GM18507 (cell line): ENCODE measurements at places on chromosomes 6 and 20.

- DNase-seq: no peak
Observed at GRCh38 chr6:53795340-53795701, 516 bp downstream of the LRRC1 start.

DNA sequence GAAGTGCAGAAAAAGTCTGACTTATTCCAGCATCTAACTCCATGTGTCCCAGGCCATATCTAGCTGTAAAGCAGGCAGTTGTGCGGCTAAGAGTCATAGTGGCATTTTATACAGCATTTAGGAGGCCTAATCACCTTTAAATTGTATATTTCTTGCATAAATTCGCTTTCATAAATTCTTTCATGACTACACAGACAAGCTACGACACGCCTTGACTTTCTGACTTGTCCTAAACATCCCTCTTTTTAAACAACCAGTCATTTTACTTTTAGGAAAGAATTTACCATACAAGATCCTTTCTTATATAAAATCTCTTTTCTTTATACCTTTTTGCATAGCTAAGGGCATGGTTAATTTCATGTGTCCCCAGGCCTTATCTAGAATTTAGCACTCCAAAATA lies 81.7 kb upstream of the THBS2 start:
- no peak for DNase-seq

- no peak for DNase-seq
Observed at GRCh38 chr6:113185299-113185698, 671.8 kb upstream of the MARCKS start.

- peak; percentile 29 for DNase-seq
Observed at GRCh38 chr6:43308101-43308989, at the start of gene CRIP3. TSS of gene CRIP3 (minus strand) at chr6:43308826. CDS start at chr6:43308792, 34 bp downstream.

- DNase-seq: no peak
Observed at GRCh38 chr6:15516923-15517560, 145.8 kb downstream of the DTNBP1 start.

DNA sequence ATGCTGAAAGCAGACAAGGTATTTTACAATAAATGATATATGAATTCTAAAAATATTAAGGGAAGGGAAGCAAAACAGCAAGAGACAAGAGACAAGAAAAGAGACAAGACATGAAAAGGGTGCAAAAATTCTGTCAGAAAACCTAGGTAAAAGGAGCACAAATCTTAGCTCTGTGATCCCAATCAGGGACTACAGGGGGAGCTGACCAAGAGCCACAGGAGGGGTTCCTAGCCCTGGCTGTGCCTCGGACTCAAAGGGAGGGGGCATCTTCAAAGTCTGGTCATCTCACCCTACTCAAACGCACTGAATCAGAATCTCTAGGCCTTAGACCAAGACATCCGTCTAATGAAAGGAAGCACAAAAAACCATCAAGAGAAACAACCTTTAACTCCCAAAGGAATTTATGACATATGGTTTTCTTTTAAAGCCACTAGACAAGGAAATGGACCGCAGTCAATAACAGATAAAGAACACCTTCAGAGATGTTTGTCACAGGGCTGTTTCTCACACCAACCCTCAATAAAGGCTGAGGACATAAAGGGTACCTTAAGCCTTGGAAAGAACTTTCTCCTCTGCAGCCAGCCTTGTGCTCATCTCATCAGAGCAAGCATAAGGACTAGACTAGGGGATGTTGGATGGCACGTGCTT lies 130.4 kb upstream of the CDYL start:
- no peak for DNase-seq

GRCh38 chr6:25295651-25296050 lies 16.5 kb downstream of the CARMIL1 start:
- no peak for DNase-seq

- DNase-seq: no peak
Observed at GRCh38 chr6:167711211-167711610, 115.5 kb upstream of the AFDN start.

GRCh38 chr6:55494411-55494810 lies 84.6 kb downstream of the HMGCLL1 start:
- DNase-seq: no peak

GRCh38 chr20:34373445-34373844 lies 10.4 kb downstream of the ITCH start:
- DNase-seq: no peak

DNA sequence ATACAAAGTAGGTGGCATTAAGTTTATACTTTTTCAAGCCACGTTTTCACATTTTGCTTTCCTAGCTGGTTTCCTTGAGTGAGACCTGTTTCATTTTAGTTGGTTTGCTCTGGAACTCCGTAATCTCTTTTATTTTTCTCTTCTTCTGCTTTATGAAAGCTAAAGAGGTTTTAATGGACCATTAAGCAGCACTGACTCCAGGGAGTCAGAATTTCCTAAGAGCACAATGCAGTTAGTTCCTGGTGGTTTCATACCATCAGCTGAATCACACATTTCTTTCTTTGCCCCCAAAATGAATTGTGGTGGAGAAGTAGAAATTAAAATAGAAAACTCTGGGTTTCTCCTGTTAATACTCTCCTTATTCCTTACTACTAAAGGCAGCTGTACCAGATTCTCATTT lies 3.4 kb downstream of the OPN5 start:
- DNase-seq: no peak

DNA sequence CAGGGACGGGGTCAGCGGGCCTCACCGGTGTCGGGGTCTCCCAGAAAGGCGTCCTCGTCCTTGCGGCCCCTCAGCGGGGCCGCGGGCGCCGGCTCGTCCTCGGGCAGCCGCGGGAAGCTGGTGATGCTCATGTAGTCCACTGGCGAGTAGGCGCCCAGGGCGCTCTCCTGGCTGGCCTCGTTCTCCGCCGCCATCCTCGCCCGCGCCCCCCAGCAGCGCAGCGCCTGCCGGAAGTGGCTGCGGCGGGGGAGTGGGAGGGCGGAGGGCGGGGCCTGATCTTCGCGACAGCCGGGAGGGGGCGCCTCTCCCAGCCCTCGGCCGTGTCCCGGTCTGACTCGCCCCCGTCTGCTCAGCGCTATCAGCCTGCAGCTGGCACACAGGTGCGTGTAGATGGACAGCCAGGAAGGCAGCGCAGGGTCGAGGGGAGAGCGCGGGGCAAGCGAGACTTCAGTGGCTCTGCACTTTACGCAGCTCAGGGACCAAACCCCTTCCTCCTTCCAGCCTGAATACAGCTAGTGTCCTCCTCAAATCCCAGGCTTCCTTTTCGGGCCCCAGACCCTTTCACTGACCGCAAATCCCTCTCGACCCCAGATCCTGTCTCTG lies at the start of gene GGT7:
GGT7 (minus strand) TSS at position 235 of the 603 bp plus-strand sequence; CDS start at position 194, 41 bp downstream.
- DNase-seq: peak; percentile 83

GRCh38 chr20:7113577-7114466 lies 346.3 kb downstream of the BMP2 start:
- no peak for DNase-seq

GRCh38 chr6:148432462-148433195 lies 90.0 kb downstream of the SASH1 start:
- no peak for DNase-seq

DNA sequence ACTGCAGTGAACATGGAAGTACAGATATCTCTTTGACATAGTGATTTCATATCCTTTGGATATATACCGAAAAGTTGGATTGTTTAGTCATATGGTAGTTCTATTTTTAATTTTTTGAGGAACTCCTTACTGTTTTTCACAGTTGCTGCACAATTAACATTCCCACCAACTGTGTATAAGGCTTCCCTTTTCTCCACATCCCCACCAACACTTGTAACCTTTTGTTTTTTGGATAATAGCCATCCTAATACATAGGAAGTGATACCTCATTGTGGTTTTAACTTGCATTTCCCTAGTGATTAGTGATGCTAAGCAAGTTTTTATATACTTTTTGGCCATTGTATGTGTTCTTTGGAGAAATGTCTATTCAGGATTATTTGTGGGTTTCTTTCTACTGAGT lies 45.1 kb upstream of the TENT5A start:
- DNase-seq: no peak

DNA sequence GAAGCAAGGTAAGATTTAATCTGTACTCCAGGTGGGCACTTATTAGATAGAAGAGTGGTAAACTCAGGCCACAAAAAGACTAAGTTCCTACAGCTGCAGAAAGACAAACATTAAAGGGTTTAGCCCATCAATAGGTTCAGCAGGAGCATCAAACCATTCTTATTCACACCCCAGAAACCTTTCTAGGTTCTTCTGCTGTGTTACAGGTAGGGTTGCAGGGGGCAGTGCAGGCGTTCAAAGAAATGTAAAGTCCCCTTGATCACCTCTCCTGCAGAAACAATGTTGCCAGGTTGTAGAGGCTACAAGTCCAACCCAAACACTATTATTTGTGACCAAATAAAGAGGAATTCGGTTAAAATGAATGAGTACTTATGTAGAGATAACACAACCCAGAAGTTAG lies 31.8 kb downstream of the PHACTR1 start:
- no peak for DNase-seq

GRCh38 chr20:37758332-37758731 lies 64.5 kb downstream of the CTNNBL1 start:
- DNase-seq: no peak

DNA sequence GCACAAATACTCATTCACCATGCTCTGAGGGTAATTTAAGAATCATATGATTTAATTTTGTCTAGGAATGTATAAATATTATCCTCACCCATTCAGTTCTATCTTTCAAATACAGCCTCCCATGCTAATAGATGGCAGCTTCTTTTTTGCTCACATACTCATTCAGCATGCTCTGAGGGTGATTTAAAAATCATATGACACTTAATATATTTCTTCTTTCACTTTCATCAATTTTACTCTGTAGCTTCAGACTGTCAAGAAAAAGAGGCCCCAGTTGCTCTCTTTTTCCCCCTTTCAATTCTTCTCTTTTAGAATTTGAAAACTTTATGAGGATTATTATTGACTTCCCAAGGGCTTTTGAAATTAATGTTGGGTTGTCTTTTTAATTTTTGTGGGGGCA lies 161.7 kb upstream of the LAMP5 start:
- DNase-seq: no peak

- no peak for DNase-seq
Observed at GRCh38 chr6:87586371-87587077, 3.3 kb downstream of the RARS2 start.

DNA sequence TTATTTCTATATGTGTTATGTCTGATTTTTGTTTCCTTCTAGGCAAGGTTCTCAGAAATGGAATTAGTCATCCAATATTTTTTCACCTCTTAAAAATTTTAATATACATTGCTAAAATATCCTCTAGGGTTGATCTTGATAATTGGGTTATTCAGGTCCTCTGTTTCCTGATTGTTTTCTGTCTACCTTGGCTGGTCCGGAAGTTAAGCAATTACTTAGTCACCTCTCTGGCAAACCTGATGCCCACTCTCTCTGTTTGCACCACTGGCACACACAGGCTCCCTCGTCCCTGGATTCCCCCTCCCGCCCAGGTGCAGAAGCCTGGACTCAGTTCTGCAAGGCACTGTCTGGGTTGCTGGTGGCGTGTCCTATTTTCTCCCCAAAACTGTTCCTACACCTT lies 27.7 kb downstream of the CST9L start:
- no peak for DNase-seq

- no peak for DNase-seq
Observed at GRCh38 chr20:11457488-11457887, 460.2 kb upstream of the BTBD3 start.

- no peak for DNase-seq
Observed at GRCh38 chr6:45955597-45955996, 60.1 kb downstream of the CLIC5 start.

DNA sequence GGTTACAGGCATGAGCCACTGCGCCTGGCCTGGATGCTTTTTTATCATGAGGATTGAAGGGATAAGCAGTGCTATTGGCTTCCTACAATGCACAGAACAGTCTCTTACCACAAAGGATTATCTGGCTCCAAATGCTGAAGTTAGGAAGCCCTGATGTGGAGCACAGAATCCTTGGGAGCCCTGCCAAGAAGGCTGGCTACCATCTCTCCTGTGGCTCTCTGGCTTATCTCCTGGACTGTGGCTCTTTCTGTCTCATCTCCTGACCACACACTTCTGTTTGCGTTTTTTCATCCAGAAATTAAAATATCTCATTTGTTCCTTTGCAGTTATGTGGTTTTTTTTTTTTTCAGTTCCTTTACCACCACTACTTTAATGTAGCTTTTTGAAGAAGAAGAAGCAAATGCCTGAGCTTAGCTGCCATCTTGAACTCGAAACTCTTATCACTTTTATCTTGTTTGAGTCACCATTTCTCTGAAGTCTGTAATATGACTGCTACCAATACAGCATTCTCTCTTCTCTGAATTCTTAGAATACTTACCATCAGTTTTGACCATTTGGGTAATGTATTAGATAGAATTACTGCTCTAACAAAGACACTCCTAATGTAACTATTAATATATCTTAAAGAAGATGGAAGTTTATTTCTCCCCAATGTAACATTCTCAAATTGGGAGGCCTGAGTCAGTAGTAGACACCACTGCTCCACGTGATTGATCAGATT lies 1044.7 kb downstream of the KIF16B start:
- DNase-seq: no peak

DNA sequence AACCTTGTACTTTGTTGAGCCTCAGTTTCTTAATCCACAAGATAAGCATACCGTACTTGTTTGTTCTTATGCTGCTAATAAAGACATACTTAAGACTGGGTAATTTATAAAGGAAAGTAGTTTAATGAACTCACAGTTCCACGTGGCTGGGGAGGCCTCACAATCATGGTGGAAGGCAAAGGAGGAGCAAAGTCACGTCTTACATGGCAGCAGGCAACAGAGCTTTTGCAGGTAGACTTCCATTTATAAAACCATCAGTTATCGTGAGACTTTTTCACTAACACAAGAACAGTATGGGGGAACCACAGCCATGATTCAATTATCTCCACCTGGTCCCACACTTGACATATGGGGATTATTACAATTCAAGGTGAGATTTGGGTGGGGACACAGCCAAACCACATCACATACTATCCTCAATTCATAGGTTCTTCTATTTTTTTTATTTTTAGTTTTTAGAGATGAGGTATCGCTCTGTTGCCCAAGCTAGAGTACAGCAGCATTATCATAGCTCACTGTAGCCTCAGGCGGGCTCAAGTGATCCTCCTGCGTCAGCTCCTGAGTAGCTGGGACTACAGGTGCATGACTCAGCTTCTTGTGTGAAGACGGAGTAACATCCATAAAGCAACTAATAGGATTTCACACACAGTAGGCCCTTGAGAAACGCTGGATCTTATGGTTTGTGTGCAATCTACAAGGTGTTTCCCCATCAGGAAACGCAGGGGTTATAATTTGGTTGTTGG lies 76.7 kb upstream of the IYD start:
- no peak for DNase-seq

DNA sequence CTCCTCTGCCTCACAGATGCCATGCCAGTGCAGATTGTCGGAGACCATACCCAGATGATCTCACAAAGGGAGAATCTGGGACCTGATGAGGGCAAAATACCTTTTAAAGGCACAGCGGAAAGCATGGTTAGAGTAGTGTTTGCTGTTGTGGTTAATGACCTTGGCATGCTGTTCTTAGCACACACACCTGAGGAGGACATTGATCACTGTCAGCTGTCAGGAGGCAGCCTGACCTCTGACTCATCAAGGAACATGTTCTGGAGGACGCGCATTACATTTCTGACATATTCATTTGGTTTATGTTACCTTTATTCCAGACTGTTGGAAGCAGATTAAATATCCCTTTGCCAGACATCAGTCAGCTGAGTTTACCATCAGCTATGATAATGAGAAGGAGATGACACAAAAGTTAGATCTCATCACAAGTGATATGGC lies 57.1 kb downstream of the GOPC start:
- DNase-seq: no peak
